ENCODE measurements at places on chromosomes 5 and 9. TPM values are rescaled to one million over a fixed set of nuclear protein-coding genes. Genes with fewer than 3 reads are reported as not detected.

The NR4A3 gene
- total RNA-seq: under 0.01 TPM

DNA sequence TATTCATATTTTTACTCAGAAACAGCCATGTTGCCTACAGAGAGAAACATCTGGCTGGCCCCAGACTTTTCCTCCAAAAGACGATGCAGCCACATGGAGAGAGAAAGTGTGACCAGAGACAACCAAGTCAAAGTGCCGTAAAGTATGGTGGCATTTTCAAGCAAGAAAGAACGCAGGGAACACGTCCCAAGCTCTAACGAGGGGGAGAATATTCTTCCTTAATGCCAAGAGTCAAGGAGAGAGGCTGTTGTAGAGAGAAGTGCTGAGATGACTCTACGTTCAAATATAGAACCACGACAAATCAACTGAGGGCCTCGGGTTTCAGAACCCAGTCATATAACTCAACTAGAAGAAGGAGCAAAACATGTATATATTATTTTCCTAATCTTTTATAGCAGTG is 55.9 kb downstream of the FNBP1 start:
- DNase-seq: no peak

DNA sequence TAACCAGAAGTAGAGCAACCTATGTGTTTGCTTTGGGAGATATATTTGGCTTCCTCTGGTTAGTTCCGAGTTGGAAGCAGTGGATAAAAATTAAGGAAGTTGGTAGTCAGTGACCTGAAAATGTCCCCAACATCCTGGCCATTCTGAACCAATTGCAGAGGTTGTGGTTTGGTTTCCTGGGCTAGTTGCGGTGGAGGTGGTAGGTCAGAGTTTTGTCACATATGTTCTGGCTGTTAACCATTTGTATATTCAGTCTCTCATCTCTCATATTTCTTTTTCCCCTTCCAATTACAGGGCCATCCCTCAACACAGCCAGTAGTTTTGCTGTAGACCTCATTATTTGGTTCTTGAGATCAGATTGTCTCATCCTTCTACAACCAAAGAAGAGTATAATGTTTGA is 1026.9 kb downstream of the PTPRD start:
- no peak for DNase-seq

DNA sequence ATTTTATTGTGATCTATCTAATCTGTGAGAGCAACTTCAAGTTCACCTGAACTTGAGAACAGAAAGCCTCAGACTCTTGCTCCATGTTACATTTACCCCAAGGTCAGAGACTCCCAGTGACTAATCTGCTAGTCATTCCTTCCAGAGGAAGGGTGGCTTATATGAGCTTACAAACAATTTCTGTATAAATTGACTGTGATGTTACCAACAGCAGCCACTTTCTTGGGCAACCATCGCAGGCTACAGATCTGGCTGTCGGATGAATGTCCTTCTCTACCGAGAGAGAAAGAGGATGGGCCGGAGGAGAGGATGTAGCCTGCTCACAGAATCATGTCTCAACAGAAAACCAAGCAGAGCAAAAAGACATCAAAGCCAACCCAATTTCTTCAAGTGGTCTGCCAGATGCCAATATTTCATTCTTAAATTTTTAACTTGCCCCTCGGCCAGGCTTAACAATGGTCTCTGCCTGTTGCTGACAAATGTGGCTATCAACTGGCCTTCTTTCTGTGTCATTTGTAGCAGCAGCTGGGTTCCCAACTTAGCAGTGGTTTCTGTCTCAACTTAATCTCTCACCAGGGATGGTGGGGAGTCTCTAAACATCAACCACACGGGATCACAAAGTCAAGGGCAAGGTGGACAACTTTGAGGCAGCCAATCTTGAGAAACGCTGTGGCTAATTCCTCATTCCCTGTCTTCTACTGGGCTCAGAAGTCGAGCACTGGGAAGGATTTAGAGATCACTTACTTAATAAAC is 81.3 kb downstream of the RAPGEF1 start:
- DNase-seq: peak; percentile 45

GRCh38 chr5:1564182-1564748 is 40.5 kb upstream of the LPCAT1 start:
- peak; percentile 84 for DNase-seq

- DNase-seq: peak; percentile 72
These were observed 425.3 kb downstream of the CSNK1G3 start for GRCh38 chr5:123937230-123937629.

The ALDOB gene
- total RNA-seq: 0.20 TPM

- DNase-seq: no peak
These were observed 59.6 kb upstream of the ZNF608 start for GRCh38 chr5:124806026-124806372.

The SLC25A2 gene
- total RNA-seq: 0.20 TPM

DNA sequence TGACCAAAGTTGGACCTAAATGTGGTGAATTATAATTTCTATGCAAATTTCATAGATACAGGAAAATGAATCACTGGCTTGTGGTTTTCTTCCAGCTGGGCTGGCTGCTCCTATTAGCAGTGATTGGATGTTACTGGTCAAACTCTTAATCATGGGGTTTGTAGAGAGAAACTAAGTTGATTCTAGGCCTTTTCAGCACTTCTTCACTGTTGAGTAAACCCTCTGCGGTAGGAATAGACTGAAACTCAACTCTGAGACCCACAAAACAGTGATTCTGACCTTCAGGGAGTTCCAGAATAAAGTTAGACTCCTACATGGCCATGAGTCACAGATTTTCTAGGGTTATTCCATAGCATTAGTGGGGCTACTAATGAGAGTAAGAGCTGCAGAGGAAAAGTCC is 47.9 kb upstream of the FKTN start:
- peak; percentile 74 for DNase-seq

The SLC6A3 gene
- not detected for total RNA-seq

The NDST1 gene
- total RNA-seq: 27.5 TPM

DNA sequence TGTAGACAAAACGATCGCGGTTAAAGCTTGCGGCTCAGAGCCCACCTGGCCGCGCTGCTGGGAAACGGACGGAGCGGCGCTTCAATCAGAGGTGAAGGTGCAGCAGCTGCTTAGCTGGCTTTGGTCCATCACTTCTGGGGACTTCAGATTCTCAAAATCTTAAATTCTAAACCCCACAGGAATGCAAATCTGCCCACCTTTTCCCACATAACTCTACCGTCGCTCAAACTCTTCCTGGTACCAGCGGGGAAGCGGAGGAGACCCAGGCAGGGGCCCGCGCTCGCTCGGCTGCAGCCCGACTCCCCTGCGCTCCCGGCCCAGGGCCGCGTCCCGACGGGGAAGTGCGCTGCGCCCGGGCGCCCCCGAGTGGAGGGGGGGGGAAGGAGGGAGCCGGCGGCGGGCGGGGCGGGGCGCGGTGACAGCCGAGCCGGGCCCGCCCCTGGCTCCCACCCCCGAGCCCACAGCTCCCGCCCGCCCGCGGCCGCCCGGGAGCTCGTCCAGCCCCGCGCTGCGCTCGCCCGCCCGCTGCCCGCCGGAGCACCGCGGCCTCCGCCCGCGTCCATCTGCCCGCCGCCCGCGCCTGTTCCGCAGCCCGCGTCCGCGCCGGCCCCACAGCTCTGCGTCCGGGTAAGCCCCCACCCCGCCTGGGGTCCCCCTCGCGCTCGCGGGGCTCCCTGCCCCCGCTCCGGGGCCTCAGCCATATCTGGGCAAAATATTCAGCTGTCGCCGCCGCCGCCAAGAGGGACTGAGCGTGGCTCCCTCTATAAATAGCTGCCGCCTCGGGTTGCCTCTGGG is at the start of gene TMOD1:
Gene TMOD1 (plus strand): TSS at position 490 of the 795 bp plus-strand sequence. CDS start 22,523 bp downstream, outside the sequence.
- DNase-seq: peak; percentile 84

The GARIN3 gene
- not detected for total RNA-seq

- no peak for DNase-seq
These were observed 719.3 kb downstream of the NR2F1-AS1 start for GRCh38 chr5:92861531-92862285.

DNA sequence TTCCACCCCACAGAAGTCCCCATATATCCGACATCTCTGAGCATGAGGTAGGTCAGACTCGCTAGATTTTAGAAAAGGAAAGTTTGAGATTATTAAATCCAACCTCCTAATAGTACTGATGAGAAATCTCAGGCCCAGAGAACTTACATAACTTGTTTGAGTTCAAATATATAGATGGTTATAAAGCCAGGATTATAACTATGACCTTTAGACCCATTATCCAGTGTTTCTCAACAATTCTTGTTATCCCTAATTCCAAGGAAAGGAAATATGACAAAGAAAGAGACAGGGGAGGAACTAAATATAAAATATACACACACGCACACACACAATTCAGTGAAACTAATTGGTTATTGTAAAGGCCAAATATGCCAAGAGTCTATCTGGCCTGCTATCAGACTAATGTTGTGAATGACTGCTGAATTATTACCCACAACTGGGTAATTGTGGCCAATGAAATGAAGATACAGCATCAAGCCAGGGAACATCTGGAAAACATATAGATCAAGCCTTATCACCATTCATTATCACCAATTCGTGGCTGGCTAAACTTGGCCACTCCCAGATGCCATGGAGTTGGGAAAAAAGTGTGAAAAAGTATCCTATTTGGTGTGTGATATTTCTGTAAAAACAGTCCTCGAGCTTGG is 248.4 kb downstream of the PRELID2 start:
- no peak for DNase-seq

The SPINK4 gene
- total RNA-seq: not detected

The ZFAND5 gene
- total RNA-seq: 53.2 TPM

DNA sequence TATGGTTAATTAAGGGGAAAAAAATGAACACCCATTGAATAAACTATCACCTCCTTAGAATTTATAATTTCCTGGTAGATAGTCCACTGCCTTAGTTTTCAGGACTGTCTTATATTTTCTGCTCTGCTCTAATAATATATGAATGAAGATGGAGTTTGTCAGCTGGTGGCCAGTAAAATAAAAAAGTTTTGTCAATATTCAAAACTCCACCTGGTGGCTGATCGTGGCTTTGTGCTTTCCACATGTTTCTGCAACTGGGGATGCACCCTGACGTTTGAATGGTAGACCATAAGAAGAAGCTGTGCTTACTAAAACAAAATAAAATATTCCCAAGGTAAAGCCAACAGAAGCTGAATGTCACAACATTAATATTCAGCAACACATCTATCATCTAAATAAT is 286.6 kb upstream of the IZUMO3 start:
- no peak for DNase-seq

DNA sequence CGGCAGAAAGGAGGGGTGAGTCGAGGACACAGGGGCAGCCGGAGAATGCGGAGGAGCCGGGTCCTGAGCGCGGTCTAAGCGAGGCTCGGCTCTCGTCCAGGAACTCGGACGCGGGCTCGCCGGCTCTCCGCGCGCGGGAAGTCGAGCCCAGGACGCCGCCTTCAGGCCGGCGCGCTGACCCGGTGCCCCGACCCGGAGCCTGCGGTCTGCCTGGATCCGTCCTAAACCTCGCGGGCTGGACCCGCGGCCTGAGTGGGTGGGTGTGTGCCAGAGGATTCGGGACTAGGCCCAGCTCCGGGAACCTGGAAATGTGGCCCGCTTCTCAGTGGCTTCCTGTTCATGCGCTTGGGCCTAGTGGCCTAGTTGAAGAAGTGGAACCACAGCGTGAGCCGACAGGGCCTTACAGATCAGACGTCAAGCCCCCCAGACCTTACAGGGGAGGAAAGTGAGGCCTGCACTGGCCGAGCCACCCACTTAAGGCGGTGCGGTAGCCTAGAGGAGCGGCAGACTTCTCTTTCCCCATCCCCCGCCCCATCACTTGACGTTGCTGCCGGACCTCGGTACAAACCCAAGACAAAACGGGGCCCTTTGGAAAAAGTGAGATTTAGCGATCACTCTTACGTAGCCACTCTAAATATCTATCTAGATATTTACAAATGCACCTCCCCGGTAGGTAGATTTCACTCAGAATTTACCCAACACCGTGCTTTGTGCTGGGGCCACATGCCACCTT is 1.2 kb downstream of the CDKN2B-AS1 start:
- DNase-seq: peak; percentile 63

DNA sequence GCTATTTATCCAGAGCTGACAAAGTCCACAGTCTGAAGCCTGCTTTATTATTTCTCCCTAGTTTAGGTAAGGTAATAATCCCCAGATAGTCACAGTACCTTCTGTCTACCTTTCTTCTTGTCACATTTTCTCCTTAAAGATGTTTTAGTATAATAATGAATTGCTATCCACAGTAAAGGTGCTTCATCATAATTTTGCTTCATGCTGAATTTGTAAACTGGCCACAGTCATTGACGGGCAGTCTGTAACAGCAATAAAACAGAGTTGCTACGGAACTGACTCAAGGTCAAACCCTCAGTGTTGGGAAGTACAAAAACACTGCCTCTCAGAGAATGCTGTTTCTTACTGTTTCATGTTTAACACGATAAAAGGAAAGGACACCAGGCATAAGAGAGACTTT is 195.7 kb downstream of the ZNF608 start:
- peak; percentile 7 for DNase-seq

DNA sequence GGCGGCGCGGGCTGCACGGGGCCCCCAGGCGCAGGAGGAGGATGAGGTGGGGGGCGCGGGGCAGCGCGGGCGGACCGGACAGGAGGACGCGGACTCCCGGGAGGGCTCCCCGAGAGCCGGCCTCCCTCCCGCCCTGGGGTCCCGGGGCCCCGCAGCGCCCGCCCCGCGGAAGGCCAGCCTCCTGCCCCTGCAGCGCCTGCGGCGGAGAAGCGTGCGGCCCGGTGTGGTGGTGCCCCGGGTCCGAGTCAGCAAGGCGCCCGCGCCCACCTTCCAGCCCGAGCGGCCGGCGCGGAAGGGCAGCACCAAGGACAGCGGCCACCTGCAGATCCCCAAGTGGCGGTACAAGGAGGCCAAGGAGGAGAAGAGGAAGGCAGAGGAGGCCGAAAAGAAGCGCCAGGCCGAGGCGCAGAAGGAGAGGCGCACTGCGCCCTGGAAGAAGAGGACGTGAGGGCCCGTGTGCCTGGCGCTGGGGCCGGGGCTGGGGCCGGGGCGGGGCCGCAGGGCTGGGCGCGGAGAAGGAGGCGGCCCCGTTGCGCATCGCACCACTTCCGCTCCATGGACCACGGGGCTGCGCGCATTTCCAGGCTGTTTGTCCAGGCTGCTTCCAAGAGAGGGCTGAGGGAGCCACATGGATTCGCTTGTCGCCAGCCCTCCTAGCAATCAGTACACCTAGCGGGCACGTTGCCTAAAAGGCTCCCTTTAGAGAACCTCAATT is 86.0 kb downstream of the ANKRD33B start:
- no peak for DNase-seq

Data from lung microvascular endothelial cell (primary cell).